ENCODE measurements at places on chromosomes 13 and 19. TPM values are rescaled to one million over a fixed set of nuclear protein-coding genes. Genes with fewer than 3 reads are reported as not detected.
A peak's percentile ranks its signal among the peaks of the same experiment; 100 is the strongest.

- DNase-seq: peak; percentile 26
Observed at GRCh38 chr13:95573221-95573620, 20.7 kb downstream of the CLDN10 start.

- DNase-seq: peak; percentile 18
Observed at GRCh38 chr19:31470229-31470939, 121.1 kb upstream of the TSHZ3 start.

GRCh38 chr19:19039901-19040300 is 6.5 kb downstream of the ARMC6 start:
- no peak for DNase-seq

- no peak for DNase-seq
Observed at GRCh38 chr13:32548837-32549236, 10.2 kb upstream of the N4BP2L2 start.

DNA sequence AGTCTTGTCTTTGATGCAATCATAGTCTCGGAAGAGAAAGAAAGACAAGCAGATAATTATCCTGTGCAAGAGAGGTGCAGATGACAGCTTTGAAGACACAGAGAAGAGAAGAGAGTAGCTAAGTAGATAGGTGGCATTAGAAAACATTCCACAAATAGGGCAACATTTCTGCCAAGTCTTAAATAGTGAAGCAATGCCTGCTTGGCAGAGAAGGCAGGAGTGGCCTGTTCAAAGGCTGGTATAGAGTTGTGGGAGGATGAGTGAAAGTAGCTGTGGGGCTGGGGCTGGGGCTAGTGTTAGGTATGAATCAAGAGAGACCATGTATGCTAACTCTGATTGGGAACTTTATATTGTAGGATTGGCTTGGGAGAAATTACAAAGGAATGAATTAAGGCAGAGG is 305.5 kb downstream of the DNAJC15 start:
- no peak for DNase-seq

GRCh38 chr19:56643460-56643955 is 549 bp downstream of the SMIM17 start:
- no peak for DNase-seq

- DNase-seq: no peak
Observed at GRCh38 chr13:29471551-29471950, 123.9 kb downstream of the SLC7A1 start.

GRCh38 chr19:45016388-45017314 is 15.4 kb downstream of the RELB start:
- peak; percentile 76 for DNase-seq

GRCh38 chr19:7254590-7254989 is 39.6 kb downstream of the INSR start:
- DNase-seq: no peak

DNA sequence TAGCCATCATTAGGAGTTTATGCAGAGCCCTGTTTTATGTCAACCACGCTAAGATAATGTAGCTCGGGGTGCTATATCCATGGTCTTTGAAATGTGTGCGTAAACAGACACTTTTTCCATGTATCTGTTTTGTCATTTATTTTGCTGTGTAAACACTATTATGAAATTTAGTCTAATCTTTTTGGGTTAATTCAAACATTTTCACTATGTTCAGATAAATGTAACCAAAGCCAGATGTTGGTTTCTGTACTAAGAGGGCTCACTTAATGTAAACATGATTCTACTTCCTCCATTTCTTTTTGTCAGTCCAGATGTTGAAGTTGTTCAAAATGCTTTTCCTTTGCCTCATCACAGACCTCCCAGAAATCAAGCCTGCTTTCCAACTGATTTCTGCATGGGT is 499.5 kb upstream of the GPC6 start:
- no peak for DNase-seq

DNA sequence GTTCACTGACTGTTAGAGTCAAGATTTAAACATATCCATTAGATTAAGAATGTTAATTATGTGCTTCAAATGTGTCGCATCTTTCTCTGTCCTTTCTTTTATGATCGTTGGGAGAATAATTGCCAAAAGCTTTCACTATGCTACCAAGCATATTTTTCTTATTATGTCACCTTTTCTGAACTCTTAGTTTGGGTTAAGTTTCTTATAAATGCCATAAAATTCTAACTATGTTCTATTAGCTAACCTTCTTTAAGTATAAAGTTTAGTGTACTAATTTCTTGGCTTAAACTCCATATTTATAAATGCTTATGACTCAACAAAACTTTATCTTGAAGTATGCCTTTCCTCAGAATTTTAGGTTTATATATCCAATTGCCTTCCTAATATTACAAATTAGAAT is 1759.4 kb downstream of the PCDH9 start:
- DNase-seq: no peak

- DNase-seq: no peak
Observed at GRCh38 chr13:44440046-44440608, 66.5 kb downstream of the SERP2 start.

GRCh38 chr13:104648291-104648690 is 1582.1 kb upstream of the SLC10A2 start:
- DNase-seq: no peak

DNA sequence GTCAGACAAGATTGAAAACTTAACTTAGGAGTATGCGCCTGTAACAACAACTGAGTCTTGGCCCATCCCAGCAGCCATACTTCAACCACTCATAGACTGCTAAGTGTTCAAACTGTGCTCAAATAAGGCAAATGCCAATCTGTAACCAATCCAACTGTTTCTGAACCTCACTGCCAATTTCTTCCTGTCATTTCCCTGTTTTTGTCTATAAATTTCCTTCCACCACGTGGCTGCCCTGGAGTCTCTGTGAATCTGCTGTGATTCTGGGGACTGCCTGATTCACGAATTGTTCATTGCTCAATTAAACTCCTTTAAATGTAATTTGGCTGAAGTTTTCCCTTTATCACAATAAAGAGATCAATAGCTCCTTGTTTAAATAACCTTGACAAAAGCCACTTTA is 50.8 kb upstream of the FREM2 start:
- no peak for DNase-seq

DNA sequence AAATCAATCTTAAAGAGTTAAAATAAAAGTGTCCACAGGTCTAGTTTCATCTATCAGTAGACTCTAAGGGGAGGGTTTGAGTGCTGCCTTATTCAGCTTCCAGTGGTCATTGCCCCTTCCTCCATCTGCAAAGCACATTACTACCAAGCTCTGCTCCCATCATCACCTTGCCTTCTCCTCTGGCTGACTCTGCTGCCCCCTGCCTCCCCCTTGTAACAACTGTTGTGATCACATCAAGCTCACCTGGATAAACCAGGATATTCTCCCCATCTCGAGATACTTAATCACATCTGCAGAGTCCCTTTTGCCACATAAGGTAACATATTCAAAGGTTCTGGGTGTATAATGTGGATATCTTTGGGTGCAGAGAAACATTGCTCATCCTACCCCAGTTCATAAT is 43.3 kb upstream of the GPC6 start:
- no peak for DNase-seq

CASP14 gene
- total RNA-seq: 0.39 TPM

CCDC122 gene
- total RNA-seq: 3.5 TPM

FCGBP gene
- total RNA-seq: under 0.01 TPM

CBARP gene
- total RNA-seq: 0.88 TPM

LGALS4 gene
- not detected for total RNA-seq

ZIK1 gene
- 11.6 TPM for total RNA-seq

GTF2F2 gene
- 29.9 TPM for total RNA-seq

RYR1 gene
- total RNA-seq: under 0.01 TPM

ONECUT3 gene
- not detected for total RNA-seq

CALR3 gene
- total RNA-seq: not detected

GNG7 gene
- 1.3 TPM for total RNA-seq
